ENCODE measurements at places on chromosomes 7 and 10. TPM values are rescaled to one million over a fixed set of nuclear protein-coding genes. Genes with fewer than 3 reads are reported as not detected.

- no peak for DNase-seq
- H3K4me3 ChIP-seq: no peak overlapping the region
- H3K4me1 ChIP-seq: no peaks in the 10 kb centered on the region
- no peaks in the 10 kb centered on the region for H3K27me3 ChIP-seq
- no peaks in the 10 kb centered on the region for H3K36me3 ChIP-seq
Measured at GRCh38 chr7:10770176-10770575, 203.5 kb upstream of the PHF14 start.

GRCh38 chr10:98684019-98684899 lies 237.5 kb upstream of the HPS1 start:
- no peaks in the 10 kb centered on the region for H3K4me1 ChIP-seq
- no peaks in the 10 kb centered on the region for H3K36me3 ChIP-seq
- H3K27ac ChIP-seq: no peak overlapping the region
- no peak overlapping the region for H3K4me3 ChIP-seq

DNA sequence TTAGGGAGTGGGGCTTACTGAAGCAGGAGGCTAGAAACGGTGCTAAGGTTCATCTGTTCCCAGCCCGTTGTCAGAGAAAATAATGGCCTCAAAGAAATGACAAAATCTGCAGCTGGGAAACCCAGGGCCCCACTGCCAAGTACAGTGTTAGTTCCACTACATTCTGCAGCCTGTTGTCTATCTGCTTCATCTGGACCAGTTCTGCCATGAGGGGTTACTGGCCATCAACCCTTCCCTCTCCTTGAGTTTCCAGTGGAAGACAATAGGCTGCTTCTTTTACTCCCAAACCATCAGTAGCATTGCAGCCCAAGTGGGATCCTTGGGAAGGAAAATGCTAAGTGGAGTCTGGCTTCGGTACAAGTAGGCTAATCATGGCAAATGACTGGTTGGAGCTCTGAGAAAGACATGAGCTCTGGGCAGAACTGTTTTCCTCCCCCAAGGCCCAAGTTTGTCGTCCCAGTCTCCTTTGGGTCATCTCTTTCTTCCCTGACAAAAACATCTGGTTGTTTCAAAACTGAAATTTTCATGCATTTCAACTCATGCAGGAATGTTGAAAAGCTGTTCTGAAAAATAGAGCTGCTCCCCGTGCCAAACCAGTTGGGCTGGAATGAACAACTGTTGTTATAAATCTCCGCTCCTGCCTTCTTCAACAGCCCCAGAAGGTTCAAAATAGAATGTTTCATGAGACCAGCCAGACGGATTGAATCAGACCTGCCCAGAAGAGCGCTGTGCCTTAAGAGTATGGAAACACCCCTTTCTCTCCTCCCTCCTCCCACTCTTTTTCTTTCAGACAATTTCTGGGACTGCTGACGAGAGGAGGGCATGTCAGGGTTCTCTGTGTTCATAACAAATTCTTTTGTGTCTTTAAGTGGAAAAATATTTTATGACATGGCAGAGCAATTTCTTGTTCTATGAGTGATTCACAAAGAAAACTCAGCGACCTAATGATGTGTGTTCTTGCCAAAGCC lies 116.6 kb downstream of the RAB18 start:
- no peaks in the 10 kb centered on the region for H3K36me3 ChIP-seq
- no peak overlapping the region for H3K4me3 ChIP-seq
- H3K4me1 ChIP-seq: no peaks in the 10 kb centered on the region
- H3K27me3 ChIP-seq: no peaks in the 10 kb centered on the region
- no peak for DNase-seq
- H3K27ac ChIP-seq: peak overlapping the region; percentile 67

DNA sequence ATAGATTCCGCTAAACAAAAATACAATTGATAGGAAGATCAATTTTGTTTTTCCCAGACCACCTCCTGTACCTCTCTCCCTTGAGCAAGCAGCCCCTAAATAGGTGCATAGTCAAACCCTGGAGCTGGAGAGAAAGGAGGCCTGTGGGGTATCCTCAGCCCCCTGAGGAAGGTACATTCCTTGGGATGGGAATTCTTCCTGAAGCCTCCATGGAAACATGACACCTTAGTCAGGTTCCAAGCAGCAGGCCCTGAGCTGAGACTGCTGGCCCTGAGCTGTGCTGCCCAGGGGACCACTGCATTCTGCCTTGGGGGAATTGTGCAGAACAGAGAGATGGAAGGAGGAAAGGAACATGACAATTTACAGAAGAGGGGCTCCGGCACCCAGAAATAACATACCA lies 7.4 kb downstream of the HNRNPF start:
- H3K27me3 ChIP-seq: no peaks in the 10 kb centered on the region
- no peak overlapping the region for H3K4me3 ChIP-seq

- no peak for DNase-seq
- no peak overlapping the region for H3K27ac ChIP-seq
Measured at GRCh38 chr10:116287906-116288501, 15.0 kb upstream of the GFRA1 start.

DNA sequence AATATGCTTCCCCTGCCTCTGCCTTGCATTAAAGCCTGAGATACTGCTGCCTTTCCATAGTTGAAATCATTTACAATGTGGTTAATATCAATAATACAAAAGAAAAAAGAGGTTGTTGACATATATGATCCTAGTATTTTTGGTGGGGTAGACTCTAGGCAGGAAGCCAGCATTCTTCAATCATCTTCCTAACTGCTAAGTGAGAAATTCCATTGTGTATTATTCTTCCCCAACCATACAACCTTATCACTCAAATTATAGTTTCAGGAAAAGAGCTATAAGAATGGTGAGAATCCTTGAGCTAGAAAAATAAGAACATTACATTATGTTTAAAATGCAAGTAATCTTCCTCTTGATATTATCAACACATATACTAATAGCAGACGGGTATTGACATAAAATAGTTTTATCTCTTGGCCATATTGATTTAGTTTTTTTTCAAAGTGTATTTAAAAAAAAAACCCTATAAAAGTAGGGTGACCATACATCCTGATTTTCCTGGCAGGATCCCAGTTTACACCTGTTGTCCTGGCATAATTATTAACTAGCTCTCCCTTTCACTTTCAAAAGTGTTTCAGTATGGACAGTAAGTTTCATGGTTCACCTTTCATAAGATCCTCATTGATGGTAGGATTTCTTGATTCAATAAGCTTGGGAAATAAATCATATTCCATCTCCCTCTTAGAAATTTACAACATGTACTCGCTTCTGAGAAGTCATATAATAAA lies 33.4 kb upstream of the WASL start:
- H3K4me1 ChIP-seq: no peaks in the 10 kb centered on the region
- no peak overlapping the region for H3K27ac ChIP-seq
- no peaks in the 10 kb centered on the region for H3K27me3 ChIP-seq
- H3K4me3 ChIP-seq: no peak overlapping the region

GRCh38 chr10:6621536-6621935 lies 41.5 kb upstream of the PRKCQ start:
- no peaks in the 10 kb centered on the region for H3K36me3 ChIP-seq
- DNase-seq: no peak

DNA sequence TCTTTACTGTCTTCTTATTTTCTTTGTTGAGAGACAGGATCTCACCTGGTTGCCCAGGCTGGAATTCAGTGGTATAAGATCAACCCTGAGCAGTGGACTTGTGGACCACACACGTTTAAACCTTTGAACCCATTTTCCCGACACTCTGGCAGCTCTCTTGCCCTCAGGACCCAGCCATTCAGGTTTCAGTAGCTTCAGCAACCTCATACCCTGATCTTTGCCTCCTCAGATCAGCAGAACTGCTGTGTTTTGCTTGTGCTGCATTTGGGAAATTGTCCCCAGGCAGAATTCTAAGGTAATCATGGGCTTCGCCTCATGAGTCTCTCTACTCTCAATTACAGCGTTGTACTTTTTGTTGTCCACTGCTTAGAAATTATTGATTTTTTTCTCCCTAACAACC lies 317.6 kb upstream of the KIAA1217 start:
- H3K36me3 ChIP-seq: no peaks in the 10 kb centered on the region
- H3K27ac ChIP-seq: no peak overlapping the region
- no peaks in the 10 kb centered on the region for H3K4me1 ChIP-seq
- H3K27me3 ChIP-seq: no peaks in the 10 kb centered on the region

GRCh38 chr7:1975179-1975578 lies 257.6 kb downstream of the MAD1L1 start:
- no peaks in the 10 kb centered on the region for H3K27me3 ChIP-seq
- no peak for DNase-seq
- H3K4me3 ChIP-seq: no peak overlapping the region
- no peaks in the 10 kb centered on the region for H3K4me1 ChIP-seq
- H3K27ac ChIP-seq: no peak overlapping the region

DNA sequence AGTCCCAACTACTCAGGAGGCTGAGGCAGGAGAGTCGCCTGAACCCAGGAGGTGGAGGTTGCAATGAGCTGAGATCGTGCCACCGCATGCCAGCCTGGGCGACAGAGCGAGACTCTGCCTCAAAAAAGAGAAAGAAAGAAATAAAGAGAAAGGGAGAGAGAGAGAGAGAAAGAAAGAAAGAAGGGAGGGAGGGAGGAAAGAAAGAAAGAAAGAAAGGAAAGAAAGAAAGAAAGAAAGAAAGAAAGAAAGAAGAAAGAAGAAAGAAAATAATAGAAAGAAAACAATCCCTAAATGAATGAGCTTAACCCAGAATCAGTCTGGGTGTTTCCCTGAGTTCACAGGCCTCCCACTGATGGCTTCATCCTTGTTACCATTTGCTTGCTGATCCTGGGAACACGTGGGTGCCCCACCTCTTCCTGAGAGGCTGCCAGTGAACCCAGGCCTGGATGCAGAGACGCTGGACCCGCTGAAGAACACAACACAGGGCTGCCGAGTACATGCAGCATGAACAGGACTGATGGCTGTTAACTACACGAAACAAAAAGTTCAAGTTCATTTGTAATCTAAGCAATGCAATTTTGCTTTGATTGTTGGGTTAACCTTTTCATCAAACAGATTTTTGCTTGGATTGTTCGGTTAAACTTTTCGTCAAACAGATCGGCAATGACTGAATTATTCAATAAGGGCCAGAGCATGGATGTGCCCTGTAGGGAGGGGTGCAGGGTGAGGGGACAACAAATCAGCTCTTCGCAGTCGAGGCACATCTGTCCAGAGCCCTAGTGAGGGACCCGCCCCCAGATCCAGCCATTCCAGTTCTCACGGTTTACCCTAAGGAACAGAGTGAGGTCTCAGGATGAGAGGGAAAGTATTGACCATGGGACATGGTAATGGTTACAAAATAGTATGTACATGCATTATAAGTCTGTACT lies 11.5 kb downstream of the NPFFR1 start:
- no peaks in the 10 kb centered on the region for H3K4me1 ChIP-seq
- no peaks in the 10 kb centered on the region for H3K36me3 ChIP-seq
- peak overlapping the region; percentile 5 for H3K27ac ChIP-seq
- DNase-seq: no peak

- no peaks in the 10 kb centered on the region for H3K4me1 ChIP-seq
- H3K27me3 ChIP-seq: no peaks in the 10 kb centered on the region
- no peak for DNase-seq
- H3K27ac ChIP-seq: no peak overlapping the region
- H3K4me3 ChIP-seq: no peak overlapping the region
Measured at GRCh38 chr10:20552382-20552781, 344.7 kb downstream of the NEBL start.

The TMEM236 gene
- total RNA-seq: 0.76 TPM

The FGF8 gene
- total RNA-seq: not detected

- H3K36me3 ChIP-seq: no peaks in the 10 kb centered on the region
- H3K27ac ChIP-seq: no peak overlapping the region
- H3K4me3 ChIP-seq: no peak overlapping the region
- no peaks in the 10 kb centered on the region for H3K4me1 ChIP-seq
- no peaks in the 10 kb centered on the region for H3K27me3 ChIP-seq
- no peak for DNase-seq
Measured at GRCh38 chr10:29113616-29113945, 175.3 kb upstream of the LYZL1 start.

The SORBS1 gene
- 23.3 TPM for total RNA-seq

GRCh38 chr10:96118604-96119450 lies 11.3 kb upstream of the ZNF518A start:
- H3K4me3 ChIP-seq: no peak overlapping the region
- no peak for DNase-seq
- no peaks in the 10 kb centered on the region for H3K4me1 ChIP-seq

The CALML3 gene
- total RNA-seq: 196 TPM

The ACHE gene
- 1.2 TPM for total RNA-seq

DNA sequence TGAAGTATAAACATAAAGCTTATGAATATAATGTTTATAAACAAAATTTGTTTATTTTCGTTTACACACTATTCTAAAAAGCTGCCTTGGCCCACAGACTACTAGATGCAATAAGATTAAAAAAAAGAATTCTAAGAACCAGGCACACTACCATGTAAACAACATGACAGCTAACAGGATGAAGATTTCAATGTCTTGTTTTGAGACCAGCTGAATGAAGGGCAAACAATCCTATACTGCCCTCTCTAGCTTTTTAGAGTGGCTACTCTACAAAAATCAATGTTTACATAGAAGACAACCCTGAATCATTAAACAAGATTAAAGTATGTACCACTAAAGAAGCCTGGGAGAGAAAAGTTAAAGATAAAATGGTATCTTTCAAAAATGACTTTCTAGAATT lies 38.6 kb downstream of the SLC25A40 start:
- DNase-seq: no peak
- H3K4me3 ChIP-seq: no peak overlapping the region
- no peak overlapping the region for H3K27ac ChIP-seq
- H3K36me3 ChIP-seq: peaks cover 34% of the 10 kb centered on the region

- no peak for DNase-seq
- no peak overlapping the region for H3K4me3 ChIP-seq
- H3K36me3 ChIP-seq: no peaks in the 10 kb centered on the region
Measured at GRCh38 chr7:41261080-41261479, 441.8 kb downstream of the INHBA start.

GRCh38 chr7:103418241-103418640 lies 27.8 kb downstream of the SLC26A5 start:
- no peak for DNase-seq
- H3K27ac ChIP-seq: no peak overlapping the region
- no peak overlapping the region for H3K4me3 ChIP-seq
- no peaks in the 10 kb centered on the region for H3K27me3 ChIP-seq
- H3K4me1 ChIP-seq: no peaks in the 10 kb centered on the region
- H3K36me3 ChIP-seq: no peaks in the 10 kb centered on the region

The PHKG1 gene
- total RNA-seq: not detected

DNA sequence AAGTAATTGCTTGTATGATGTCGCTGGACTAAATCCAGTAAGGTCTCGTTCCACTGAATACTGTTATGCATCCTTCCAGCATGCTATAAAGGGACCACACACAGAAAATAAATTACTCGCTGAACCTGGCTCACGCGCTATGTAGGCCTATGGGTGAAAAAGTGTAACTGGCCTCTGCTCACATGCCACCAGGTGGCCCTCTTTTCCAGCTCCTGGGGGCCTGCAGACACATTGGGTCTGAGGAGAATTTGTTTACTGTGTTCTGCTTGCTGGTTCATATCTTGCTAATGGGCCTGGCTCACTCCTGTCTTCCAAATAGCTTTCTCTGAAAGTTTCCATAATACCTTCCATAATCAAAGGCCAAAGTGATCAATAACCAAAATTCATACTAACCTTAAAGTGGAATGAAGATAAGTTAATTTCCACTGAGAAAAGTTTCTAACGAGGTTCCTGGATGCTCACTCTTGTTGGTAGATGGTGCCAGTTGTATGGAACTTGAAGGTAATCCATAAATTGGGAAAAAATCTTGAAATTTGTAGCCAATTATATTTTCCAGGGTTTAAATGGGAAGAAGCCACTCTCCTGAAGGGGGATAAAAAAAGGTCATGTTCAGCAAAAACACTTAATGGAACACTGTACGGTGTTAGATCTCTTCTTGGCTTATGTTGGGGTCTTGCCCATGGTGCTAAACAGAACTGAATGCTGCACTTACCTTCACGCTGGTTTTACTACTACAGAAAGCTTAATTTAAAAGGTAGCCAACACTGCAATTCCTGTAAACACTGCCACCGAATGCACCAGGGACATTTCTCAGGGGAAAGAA lies 27.0 kb upstream of the ZPBP start:
- no peak overlapping the region for H3K4me3 ChIP-seq
- no peaks in the 10 kb centered on the region for H3K27me3 ChIP-seq
- H3K4me1 ChIP-seq: no peaks in the 10 kb centered on the region
- DNase-seq: no peak
- H3K27ac ChIP-seq: no peak overlapping the region
- H3K36me3 ChIP-seq: no peaks in the 10 kb centered on the region

Measured in esophagus squamous epithelium (tissue), 5 donors.